ENCODE measurements at places on chromosomes 2 and 18.

DNA sequence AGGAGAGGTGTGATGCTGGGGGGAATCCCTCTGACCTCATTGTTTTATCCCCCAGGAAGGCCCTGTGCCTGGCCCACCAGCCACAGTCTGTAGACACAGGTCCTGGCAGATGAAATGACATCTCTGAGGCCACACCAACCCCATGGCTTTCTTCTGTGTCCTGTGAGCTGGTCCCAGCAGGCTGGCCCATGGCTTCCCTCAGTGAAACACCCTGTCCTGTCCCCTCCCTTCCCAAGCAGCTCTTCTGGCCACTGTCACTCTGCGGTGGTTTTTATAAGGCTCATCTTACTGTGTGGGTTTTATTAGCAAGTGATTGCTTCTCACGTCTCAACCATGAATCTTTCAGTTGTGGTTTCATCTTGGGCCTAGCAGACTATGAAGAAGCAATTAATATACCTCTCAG lies 102.8 kb upstream of the STPG4 start:
- DNase-seq = no peak

- no peak for DNase-seq
Observed at GRCh38 chr2:239678666-239679296, 278.0 kb upstream of the HDAC4 start.

DNA sequence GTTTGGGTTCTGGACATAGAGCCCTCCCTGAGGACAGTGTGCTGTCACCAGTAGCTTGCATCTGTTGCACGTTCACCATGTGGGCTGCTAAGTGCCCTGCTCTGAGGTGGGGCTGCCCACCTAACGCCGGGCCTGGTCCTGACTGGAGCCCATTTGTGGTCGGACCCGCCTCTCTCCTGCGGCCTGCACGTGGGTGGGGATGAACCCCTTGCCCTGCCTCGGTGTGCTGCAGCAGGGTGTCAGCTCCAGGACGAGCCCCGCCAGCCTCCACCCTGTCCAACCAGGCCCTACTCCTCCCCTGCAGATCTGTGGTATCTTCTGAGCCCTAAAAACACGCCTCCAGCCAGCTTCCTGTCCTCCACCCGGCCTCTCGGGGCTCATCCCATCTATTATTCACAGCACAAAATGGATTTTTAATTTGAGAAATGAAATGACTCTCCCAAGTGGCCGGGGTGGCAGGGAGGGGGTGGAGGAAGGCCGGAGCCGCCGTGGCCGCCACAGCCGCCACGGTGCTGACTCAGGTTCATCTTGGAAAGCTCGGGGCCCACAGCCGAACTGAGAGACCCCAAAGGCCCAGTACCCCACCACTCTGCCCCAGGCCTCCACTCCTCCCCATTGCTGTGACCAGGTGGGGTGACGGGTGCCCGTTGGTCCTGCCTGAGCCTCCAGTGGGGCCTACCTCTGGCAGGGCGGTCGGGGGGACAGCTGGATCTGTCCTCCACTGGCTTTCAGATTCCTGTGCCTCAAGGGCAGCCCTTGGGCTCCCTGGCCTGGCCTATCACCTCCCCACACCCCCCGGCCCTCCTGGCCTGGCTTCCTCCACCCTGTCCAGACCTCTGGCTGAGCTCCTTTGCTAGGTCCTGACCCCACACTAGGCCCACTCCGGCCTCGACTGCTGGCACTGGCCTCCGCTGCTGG lies 2.8 kb upstream of the ECEL1 start:
- DNase-seq = no peak

DNA sequence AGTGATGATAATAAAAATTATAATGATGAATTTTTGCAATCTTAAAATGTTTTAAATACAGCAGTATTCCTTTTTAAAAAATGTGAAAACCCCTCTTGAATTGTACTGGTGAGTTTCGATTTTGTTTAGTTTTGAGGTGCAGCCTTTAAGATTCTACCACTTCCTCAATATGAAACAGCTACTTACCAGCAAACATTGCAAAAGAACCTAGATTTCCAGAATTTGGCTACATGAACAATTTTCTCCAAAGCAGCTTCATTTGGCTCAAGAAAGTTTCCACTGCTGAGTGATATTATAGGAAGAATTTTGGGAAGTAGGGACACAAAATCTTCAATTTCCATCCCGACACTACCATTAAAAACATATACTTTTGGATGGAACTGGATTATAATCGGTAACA lies 12.0 kb downstream of the TCF4 start:
- no peak for DNase-seq

DNA sequence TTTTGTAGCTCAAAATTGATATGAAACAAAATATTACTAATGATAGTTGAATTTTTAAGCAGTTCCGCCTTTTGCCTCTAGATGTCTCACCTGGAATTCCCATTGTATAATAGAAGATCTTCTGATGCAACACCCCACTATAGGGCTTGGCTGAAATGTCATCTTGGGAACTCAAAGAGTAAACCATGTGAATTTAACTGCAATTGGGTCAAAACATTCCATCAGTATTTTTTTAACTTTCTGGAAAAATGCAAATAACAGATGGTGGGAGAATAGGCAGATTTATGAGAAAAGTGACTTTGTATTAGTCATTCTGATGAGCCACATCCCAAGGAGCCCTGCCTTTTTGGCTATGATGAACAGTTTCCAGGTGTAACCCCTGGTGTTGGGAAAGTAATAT lies 489.9 kb downstream of the NYAP2 start:
- DNase-seq = no peak

GRCh38 chr2:214341646-214342045 lies 69.2 kb upstream of the VWC2L start:
- DNase-seq = no peak
